Neural cell (in vitro differentiated cells): ENCODE measurements at places on chromosomes 1 and 21. TPM values are rescaled to one million over a fixed set of nuclear protein-coding genes. Genes with fewer than 3 reads are reported as not detected.

Gene RNF186
- not detected in 2 replicates for polyA plus RNA-seq

Gene PLCH2
- 5.7 and 6.6 TPM in 2 replicates for polyA plus RNA-seq

Gene CACNA1S
- polyA plus RNA-seq: 0.05 and 0.14 TPM in 2 replicates

Gene GOLPH3L
- 4.4 and 7.0 TPM in 2 replicates for polyA plus RNA-seq

Gene CD5L
- polyA plus RNA-seq: not detected in 2 replicates
